ENCODE measurements at places on chromosomes 4 and X.

- no peak for DNase-seq
Observed at GRCh38 chr4:171622729-171623128, 190.5 kb upstream of the GALNTL6 start.

DNA sequence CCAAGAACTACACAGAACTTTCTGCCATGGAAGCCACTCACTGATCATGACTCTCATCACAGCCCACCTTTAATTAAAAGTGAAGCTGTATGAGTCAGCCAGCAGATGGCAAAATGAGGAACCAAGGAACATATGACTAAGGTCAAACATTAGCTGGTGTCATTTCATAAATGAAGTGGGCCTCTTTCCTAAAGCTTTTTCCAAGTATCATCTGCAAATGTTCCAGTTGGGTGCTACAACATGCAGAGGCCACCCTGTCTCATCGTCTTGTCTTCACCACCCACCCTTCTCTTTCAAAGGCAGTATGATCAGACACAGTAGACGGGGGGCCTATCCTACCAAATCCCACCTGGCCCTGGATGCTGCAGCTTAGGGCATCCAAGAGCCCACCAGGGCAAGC is 9.2 kb upstream of the EOLA1 start:
- no peak for DNase-seq

DNA sequence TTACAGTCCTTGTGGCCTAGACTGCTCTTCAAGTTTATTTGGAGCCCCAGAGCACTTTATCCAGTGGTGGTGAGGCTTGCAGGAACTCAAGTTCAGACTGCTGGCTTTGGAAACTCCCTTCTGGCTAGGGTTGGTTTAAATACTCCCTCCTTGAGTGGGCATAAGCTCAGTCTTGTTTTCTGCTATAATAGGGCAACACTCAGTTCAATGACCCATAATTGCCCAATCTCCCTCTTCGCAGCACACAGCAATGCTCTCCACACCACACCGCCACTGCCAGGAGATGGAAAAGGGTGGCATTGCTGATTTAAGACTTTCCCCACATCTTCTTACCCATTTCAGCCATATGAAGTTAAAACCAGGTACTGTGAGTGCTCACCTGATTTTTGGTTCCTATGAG is 27.9 kb upstream of the USP38 start:
- no peak for DNase-seq

- DNase-seq: no peak
Observed at GRCh38 chr4:13907255-13907751, 279.8 kb upstream of the BOD1L1 start.

- DNase-seq: peak; percentile 41
Observed at GRCh38 chr4:123699880-123700771, 303.5 kb downstream of the SPRY1 start.

- no peak for DNase-seq
Observed at GRCh38 chr4:110637408-110638088, 14.7 kb upstream of the PITX2 start.

GRCh38 chr4:146470604-146471003 is 51.1 kb downstream of the SLC10A7 start:
- no peak for DNase-seq

GRCh38 chrX:8988446-8988845 is 45.5 kb downstream of the FAM9B start:
- DNase-seq: peak; percentile 0
